ENCODE measurements at places on chromosomes 7 and 10.
A peak's percentile ranks its signal among the peaks of the same experiment; 100 is the strongest.

DNA sequence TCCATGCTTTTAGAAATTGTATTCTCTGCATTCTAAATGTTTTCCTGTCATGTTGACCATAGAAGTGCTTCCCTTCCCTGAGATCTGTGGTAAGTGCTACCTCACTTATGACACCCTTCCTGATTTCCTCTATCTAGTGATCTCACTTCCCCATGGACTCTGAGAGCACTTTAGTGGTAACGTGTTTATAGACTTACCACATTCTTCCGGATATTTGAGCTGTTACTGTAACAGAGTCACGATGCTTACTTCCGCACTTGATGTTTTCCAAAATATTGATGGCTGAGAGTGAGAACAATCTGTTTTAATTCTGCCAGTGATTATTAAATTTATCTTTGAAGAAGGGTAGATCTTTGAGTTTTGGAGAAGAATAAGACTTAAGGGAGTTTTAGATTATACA is 60.1 kb upstream of the NAMPT start:
- DNase-seq = no peak

DNA sequence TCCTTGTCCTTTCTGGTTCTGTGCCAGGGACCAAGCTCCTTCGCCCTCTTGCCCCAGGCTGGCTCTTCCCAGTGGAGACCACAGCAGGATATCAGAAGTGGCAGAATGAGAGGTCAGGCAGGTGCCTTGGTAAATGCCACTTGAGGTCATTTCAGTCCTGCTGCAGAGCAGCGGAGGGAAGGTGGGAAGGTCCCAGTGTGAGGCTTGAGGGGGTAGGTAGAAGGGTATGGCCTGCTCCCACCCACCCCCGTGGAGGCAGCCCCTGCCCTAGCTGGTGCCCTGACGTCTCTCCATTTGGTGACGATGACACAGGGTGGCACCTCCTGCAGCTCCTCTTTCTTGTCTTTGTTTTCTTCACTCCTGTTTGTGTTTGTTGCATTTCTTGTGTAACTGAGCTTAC is 538.8 kb downstream of the TCERG1L start:
- DNase-seq = no peak

DNA sequence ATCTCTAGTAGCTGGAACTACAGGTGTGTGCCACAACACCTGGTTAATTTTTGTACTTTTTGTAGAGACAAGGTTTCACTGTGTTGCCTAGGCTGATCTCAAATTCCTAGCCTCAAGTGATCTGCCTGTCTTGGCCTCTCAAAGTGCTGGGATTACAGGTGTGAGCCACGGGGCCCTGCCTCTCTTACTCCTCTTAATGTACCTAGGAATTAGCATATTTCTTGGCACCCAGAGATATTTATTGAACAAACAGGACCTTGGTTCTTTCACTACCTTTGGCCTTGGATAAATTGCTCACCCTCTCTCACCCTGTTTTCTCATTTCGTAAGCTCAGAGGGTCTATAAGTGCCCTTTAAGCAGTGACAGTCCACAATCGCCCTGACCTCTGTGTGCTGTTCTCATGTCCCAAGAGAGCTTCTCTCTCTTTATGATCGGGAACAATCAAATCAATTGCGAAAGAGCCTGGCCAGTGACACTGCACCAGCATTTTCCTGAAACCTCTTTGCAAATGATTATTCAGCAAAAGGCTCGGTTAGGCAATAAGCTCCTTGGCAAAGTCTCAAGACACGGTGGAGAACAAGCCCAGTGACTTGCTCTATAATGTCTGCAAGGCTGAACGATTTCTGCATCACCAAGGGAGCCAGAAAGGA is 117.7 kb downstream of the APBB1IP start:
- DNase-seq = no peak

DNA sequence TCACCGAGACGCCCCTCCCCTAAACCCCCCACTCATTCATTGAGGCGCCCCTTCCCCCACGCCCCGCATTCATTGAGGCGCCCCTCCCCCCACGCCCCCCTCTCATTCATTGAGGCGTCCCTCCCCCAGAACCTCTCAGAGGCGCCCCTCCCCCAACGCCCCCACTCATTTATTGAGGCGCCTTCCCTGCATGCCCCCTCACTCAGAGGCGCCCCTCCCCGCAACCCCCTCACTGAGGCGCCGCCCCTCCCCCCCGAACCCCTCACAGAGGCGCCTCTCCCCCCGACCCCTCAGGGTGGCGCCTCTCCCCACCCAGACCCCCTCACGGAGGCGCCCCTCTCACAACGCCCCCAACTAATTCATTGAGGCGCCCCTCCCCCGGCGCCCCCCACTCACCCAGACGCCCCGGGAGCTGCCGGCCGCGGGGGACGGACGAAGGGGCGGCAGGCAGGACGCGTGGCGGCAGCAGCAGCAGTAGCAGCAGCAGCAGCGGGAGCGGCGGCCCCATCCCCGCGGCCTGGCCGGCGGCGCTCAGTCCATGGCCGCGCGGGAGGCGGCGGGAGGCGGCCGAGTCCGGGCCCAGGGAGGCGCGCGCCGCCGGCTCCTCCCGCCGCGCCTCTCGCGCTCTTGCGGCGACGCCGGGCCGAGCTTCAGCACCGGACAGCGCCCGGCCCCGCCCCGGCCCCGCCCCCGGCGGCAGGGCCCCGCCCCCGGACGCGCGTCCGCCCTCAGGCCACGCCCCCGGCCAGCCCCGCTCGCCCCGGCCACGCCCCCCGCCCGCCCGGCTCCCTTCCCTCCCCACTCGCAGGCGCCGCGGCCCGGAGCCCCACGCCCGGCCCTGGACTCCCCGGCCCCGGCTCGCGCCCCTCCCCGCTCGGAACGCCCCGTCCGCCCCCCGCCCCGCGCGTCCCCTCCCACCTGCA is at the start of gene PTPRN2:
TSS of gene PTPRN2 (minus strand) at position 662 of the 923 bp plus-strand sequence.
- peak; percentile 51 for DNase-seq

GRCh38 chr7:89042940-89043339 is 247.4 kb upstream of the TEX47 start:
- DNase-seq = no peak

- no peak for DNase-seq
Measured at GRCh38 chr7:26614503-26614902, 249.9 kb downstream of the SKAP2 start.

- no peak for DNase-seq
Measured at GRCh38 chr7:139116999-139117398, 7.5 kb upstream of the ZC3HAV1 start.

GRCh38 chr10:12839941-12840611 is 161.4 kb downstream of the CCDC3 start:
- DNase-seq = no peak

DNA sequence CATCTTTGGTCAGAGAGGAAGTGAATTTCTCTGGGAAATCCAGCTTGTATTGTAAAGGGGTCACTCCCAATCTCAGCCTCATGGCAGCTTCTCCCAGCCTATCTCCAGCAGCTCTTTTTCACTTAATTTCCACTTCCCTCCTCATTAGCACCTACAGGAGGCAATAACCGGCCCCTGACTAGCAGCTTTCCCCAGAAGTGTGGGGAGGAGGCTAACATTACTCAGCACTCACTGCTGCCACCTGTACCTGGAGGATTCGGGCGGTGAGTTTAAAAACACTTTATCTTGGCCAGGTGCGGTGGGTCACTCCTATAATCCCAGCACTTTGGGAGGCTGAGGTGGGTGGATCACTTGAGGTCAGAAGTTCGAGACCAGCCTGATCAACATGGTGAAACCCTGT is 3.8 kb downstream of the NODAL start:
- DNase-seq = no peak

DNA sequence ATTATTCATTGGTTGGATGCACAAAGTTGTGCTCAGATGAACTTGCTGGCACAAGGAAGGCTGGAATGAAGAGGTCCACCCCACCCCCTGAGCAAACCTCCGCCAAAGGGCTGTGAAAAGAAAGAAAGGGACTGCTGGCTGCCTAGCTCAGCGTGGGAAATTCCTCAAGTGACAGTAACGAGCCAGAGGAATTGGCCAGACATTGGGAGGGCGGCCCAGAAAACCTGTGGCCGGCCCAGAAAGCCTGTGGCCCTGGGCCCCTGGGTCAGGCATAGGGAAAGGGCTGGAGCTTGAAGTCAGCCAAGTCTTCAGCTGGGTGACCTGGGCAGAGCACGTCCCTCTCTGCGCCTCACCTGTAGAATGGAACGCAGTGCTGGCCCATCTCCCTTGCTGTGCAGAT is 30.6 kb upstream of the CTBP2 start:
- DNase-seq = no peak

DNA sequence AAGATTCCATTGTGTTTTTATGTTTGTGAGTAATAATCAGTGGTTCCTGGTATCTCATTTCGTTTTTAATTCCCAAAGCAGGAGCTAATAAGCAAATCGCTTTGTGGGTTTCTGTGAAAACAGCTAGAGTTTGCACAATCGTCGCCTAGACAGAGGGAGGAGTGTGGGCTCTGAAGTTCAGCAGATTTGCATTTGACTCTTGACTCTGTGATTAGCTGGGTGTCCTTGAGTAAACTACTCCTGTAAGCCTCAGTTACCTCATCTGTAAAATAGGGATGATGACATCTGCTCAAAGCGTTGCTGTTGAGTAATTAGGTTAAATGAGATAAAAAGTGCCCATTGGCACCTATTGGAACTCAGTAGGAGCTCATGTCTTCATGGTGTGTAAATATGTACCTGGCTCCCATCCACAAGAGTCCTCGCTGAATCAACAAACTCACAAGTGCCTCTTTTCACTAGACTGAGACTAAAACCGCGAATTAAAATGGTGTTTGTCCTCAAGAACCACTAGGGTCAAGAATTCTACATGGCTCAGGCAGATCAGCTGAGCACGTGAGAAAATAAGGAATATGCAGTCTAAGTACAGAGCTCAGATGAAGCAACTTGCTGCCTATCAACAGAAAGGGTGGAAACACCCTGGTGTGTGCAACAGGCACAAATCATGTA is 385.8 kb upstream of the C7orf33 start:
- no peak for DNase-seq

- peak; percentile 53 for DNase-seq
Measured at GRCh38 chr7:111029574-111030251, 61.2 kb upstream of the LRRN3 start.

DNA sequence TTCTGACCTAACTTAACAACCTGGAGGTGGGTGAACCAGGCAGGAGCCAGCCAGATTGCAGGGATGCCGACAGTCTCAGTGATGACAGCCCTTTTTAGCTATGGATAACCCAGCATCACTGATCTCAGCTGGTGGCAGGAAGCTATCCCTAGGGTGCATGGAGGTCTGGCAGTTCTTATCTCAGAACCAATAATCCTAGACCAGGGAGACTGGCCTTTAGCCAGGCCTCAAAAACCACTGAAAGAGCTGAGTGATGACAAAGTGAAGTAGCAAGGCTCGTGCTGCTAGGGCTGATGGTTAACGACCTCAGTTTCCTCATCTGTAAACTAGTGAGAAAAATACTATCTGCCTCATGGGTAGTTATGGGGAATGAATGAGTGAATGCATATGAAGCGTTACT is 112.5 kb downstream of the RALA start:
- DNase-seq = peak; percentile 24

- DNase-seq = no peak
Measured at GRCh38 chr10:87771871-87772500, 46.0 kb downstream of the ATAD1 start.

- no peak for DNase-seq
Measured at GRCh38 chr10:44635176-44635575, 250.3 kb upstream of the CXCL12 start.

DNA sequence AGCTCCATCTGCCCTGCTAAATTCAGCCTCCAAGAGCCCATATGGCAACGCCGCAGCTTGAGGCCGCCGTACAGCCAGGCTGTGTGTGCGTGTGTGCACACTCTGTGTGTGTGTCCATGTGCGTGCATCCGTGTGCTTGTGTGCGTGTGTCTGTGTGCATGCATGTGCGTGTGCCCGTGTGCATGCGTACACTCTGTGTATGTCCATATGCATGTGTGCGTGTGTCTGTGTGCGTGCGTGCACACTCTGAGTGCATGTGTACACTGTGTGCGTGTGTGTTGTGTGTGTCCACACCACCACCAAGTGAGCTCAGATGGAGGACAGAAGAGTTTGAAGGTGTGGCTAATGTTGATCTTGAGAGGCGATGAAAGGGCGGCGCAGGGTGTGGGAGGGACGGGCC is 30.0 kb downstream of the SMKR1 start:
- no peak for DNase-seq

DNA sequence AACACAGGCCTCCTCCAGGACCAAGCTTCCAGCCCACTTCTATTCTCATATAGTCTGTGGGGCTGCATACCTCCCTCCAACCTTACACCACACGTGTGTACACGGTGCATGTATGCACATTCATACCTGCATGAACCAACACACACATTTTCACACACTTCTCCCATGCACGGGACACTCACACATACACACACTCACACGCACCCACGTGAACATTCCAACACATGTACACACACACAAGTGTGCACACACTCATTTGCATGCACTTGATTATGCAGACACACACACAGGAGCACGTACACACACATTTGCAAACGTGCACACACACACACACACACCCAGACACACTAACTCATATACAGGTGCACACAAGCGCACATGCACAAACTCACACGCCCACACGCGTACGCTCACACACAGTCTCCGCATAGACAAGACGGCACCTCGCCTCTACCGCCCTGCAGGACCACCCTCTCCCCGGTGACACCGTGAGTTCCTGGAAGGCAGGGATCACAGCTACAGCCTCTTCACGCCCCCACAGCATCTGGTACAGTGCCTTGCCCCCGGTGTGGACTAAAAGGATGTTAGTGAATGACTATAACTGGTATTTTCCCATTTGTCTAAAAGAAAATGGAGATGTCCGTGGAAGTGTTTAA is 263.8 kb downstream of the PTPRN2 start:
- no peak for DNase-seq

Measured in activated CD4-positive, alpha-beta T cell treated with anti-CD3 and anti-CD28 coated beads, Interleukin-2, amount 50 U/mL, for 48 hours (primary cell).